GM13976 (cell line): ENCODE measurements at places on chromosomes 4 and X.

GRCh38 chrX:17642891-17643290 is 94.4 kb upstream of the SCML1 start:
- DNase-seq: no peak

GRCh38 chrX:40090961-40091360 is 6.8 kb downstream of the BCOR start:
- no peak for DNase-seq

- DNase-seq: no peak
These were observed 152.7 kb downstream of the FHIP1A start for GRCh38 chr4:151561551-151562256.

DNA sequence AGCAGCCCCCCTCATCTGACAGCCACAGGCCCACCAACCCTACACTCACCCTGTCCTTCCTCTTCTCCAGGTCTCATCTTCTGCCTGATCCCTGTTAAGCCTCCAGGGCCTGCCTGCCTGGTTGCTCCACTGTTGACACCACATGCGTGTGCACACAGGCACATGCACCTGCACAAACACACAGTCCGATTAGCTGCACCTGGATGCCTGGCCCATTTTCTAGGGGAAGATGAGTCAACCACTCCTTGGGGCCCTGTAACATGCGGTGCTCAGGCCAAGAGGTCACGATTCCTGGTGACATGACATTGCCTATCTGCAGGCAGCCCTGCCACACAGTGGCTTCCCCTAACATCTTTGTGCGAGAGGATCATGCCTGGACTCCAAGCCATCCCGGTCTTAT is 498.4 kb downstream of the BCOR start:
- no peak for DNase-seq

GRCh38 chr4:179989975-179990374 is 2253.2 kb upstream of the TENM3 start:
- peak; percentile 34 for DNase-seq

DNA sequence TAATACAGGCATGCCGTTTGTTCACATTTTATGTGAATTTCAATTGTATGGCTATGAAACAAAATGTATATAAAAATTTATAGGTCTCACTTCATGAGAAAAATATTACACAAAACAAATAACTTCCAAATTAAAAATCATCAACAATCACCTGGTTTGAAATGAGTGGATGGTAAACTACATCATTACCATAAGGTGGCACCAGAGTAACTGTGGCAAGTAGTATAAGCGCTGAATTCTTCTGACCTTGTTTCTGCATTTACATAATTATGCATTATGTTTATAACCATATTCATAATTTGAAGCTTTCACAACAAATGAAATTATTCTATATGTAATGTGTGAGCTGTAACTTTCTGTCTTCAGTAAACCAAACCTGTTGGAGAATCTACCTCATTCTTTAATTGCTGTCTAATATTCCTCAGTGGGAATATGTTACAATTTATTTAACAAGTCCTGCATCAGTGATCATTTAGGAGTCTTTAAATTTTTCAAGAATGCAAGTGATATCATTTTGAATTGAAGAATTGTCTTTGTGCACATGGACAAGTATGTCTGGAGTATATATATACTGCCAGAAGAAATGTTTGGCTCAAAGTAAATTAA is 55.2 kb downstream of the MMRN1 start:
- no peak for DNase-seq

GRCh38 chr4:31674313-31674947 is 954.3 kb downstream of the PCDH7 start:
- peak; percentile 9 for DNase-seq

- DNase-seq: no peak
These were observed 53.0 kb downstream of the COQ2 start for GRCh38 chr4:83231620-83232076.

DNA sequence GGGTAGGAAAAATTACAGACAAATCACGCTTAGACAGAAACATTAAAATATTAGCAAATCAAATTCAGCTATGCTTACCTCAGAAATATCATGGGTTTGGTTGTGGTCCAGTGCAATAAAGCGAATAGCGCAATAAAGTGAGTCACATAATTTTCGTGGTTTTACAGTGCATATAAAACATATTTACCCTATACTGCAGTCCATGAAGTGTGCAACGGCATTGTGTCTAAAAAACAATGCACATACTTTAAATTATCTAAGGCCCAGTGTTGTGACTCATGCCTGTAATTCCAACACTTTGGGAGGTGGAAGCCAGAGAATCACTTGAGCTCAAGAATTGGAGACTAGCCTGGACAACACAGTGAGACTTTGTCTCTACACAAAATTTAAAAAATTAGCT is 195.7 kb upstream of the IL1RAPL1 start:
- DNase-seq: no peak

DNA sequence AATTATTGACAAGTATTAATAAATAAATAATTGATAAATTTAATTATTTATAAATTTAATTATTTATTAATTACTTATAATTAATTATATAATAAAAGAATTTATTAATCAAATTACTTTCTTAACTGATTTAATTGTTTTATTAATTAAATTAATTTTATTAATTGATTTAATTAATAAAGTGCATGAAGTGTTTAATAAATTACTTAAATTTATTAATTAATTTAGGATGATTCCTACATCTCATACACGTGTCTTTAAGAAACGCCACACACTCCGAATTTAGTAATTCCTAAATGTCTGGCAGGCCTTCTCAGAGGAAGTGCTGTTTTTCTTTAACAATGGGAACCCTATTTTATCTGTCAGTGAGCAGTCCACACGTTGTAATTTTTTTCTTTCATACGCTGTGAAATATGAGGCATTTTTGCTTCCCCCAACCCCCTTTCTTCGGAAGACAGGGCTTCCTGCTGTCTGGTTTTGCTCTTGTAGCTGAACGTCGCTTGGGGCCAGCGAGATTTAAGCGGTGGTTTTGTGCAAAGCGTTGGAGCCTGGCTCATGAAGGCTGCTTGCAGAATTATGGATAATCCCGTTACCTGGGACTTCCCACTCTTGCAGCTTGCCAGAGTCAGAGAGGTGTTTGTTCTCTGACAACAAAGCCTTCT is 46.8 kb downstream of the CRLF2 start:
- DNase-seq: peak; percentile 34

- DNase-seq: peak; percentile 87
These were observed 999 bp upstream of the CTBP1 start for GRCh38 chr4:1249731-1250526.

GRCh38 chrX:106933538-106933961 is 13.3 kb downstream of the CLDN2 start:
- DNase-seq: no peak

GRCh38 chr4:14719053-14719452 is 283.2 kb upstream of the CPEB2 start:
- no peak for DNase-seq

DNA sequence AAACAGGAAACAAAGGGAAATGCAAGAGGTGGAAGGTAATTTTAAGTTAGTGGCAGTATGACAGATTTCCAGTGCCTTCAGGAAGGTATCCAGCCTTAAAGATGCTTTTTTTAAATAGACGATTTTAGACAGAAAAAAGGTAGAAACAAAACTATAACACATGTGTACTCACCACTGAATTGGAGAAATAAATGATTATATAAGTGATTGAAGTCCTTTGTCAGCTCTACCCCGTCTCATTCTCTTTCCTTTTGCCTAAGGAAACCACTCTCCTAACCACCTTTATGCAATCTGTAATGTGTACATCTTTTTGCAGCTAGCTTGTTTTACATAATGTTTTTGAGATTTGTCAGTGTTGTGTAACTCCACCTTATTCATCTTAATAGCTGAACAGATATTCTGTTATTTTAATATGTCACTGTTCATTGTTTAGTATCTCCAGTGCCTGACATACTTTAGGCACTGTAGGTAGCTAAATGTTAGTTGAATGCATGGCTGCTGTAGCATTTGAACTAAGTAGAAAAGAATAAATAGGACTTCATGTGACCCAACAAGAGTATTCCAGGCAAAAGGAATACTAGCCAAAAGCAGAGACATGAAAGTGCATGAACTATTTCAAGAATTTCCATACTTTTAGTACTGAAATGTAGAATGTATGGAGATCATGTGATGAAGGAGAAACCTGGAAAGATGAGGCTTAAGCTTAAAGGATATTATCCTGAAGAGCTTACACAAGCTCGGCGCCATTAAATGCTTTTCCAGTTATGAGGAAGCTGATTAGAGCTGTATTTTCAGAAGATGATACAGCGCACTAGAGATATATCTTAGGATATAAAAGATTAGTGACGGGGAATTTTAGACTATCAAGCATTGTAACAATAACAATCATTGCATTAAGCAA is 865 bp downstream of the FAM200B start:
- DNase-seq: no peak

- DNase-seq: no peak
These were observed 7.1 kb upstream of the SMARCA1 start for GRCh38 chrX:129530410-129530809.

GRCh38 chrX:9072281-9072680 is 38.4 kb upstream of the FAM9B start:
- DNase-seq: no peak

DNA sequence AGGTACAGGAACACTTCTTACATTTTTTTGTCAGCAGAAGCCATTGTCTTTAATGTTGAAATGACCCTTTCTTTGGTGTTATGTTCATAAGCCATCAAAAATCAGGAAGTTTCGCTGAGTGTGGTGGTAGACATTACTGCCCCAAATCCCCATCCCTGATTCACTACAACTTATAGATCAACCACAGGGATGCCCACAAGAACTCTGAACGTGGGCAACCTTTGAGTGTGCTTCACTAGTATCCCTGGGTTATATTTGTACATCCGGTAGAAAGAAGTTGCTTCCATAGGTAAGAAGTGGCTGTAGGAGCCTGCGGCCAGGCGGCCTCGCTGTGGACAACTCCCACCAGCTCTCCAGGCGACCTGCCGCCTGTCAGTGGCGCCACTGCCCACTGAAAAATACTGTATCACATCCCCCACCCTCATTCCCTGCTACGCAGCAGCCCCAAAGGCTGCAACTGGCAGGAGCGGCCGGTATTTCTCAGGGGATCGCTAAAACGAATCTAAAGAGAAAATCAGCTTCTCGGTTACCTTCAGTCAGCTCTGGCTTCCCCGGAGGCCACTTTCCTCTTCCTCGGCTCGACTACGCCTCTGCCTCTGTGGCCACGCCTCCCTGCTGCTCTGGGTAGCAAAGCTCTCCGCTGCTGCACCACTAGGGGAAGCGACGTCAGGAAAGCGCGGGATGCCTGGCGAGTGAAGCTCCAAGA is 13.9 kb upstream of the ETDC start:
- DNase-seq: peak; percentile 63

DNA sequence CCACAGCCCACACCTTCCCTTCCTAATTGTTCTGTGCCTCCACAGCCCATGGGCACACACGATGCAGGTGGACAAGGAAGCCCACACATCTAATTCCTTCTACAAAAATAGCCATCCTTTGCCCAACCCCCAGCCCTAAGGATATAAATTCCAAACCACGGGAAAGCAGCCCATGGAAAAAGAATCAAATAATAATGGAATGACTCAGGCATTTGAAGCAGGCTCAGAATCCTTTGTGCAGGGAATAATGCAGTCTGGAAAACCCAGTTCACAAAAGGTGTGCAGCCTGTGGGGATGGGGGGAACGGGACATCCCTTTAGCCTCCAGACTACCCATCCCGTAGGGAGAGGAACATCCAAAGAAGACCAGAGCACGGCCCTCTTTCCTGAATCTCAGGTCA is 342.3 kb upstream of the GALNT7 start:
- no peak for DNase-seq

- DNase-seq: no peak
These were observed 78.9 kb downstream of the CCDC160 start for GRCh38 chrX:134315866-134316265.

GRCh38 chr4:7665321-7665720 is 230.6 kb upstream of the PSAPL1 start:
- DNase-seq: no peak

- no peak for DNase-seq
These were observed 48.1 kb upstream of the ATXN3L start for GRCh38 chrX:13367950-13368349.

DNA sequence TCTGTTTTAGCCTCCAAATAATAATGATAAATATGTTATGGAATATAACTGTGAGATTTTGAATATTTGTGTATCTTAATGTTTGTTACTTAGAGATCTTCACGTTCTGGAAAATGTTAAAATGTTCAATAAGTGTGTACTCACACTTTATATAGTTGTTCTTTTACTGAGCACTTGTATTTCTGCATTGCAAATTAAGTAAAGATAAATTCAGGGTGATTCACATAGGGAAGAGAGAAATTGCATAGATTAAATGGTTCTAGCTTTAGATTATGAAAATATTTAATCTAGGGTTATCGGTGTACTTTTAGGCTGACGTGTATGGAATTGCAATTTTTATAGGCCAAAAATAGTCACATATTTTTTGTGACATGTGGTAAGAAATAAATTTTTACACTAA is 148.6 kb downstream of the ARHGAP10 start:
- no peak for DNase-seq

DNA sequence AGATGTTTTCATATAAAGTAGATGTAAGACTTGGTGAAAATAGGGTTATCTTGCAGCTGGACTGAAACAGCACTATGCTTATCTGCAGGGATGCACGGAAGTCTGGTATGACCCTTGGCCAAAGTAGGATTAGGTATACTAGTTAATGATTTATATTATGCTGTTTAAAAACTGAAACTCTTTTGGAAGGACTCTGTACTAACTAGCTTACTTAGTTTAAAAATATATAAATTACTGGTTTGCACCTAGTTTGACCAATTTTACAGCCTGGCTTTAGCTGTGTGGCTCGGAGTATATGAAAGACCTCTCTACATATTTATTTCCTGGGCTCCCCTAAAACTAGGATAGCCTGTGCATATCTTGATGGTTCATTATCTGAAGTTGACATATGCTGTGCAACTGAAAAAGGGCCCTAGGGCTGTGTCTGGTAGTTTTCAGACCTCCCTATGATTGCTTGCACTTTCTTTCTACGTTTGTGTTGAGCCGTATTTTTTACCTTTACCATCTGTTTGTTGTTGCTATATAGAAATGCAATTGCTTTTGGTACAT is 89.2 kb downstream of the TMEM144 start:
- no peak for DNase-seq

GRCh38 chr4:77263247-77263646 is 106.2 kb downstream of the CCNG2 start:
- no peak for DNase-seq

DNA sequence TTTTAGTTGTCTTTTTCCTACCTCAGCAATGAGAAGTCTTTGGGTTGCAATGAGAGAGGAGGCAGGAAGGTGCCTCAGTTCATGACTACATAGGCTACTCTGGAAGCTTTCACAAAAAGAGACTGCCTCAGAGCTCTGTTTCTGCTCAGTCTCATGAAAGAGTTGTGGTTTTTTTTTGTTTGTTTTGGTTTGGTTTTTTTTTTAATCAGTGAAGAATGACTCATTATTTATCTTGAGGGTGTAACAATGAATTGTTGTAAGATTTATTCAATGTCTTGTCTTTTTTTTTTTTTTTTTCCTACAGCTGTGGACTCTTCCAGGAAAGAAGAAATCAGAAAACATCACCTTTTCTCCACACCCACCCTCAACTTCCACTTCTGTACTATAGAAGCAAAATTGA is 67.5 kb upstream of the CXCL13 start:
- DNase-seq: no peak

GRCh38 chrX:150566734-150567182 is 1.7 kb upstream of the MTM1 start:
- DNase-seq: no peak
